ENCODE measurements at places on chromosomes 7 and 10.

GRCh38 chr7:38411404-38411803, 138.0 kb upstream of the TARP start:
- no peak for DNase-seq

DNA sequence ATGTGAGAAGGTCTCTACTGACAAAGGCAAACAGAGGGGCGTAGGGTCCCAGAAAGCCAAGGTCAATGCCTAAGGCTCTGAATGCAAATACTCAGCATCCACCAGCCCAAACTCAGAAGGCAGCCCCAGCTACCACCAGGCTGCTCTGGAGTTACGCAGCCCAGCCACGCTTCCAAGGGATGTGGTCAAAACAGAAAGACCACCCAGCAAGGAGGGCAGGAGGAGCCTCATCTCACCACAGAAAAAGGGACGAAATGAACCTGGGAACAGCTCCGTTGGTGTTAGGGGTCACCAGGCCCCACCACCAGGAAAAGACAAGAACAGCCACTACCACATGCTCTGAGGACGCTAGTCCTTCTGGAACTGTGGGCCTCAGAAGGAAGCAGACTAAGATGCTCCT, 65.1 kb downstream of the CTBP2 start:
- DNase-seq = no peak

- DNase-seq = no peak
These were observed 8.4 kb downstream of the LRRC4 start for GRCh38 chr7:128022631-128023532.

GRCh38 chr7:115634633-115635032, 395.9 kb downstream of the TFEC start:
- DNase-seq = peak; percentile 18

DNA sequence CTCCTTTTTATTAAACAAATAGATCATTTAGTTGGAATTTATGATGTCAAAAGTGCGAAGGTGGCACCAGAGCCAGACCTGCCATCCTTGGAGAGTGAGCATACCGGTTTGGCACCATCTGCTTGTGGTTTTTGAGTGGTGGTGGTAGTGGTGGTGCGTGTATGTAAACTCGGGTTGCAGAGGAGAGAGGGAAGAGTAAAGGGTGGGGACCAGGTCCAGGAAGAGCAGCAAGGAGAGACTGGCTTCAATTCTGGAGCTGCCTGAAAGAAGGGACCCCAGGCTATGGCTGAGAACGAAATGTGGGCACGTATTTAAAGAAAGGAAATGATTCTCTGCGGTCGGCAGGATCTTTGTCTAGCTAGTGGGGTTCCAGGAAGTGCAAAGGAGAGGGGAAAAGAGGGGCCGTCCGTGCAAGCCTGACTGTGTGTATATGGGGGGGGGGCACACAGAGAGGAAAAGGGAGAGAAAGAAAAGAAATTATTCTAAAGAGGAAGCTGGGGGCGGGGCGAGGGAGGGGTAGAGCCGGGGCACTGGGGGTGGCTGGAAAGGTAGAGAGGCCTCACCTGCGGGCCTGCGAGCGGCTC, 448 bp upstream of the GOLGA7B start:
- DNase-seq = peak; percentile 71

- DNase-seq = peak; percentile 9
These were observed 407.0 kb downstream of the HTR7 start for GRCh38 chr10:90450797-90451196.

- peak; percentile 17 for DNase-seq
These were observed 297.6 kb downstream of the LHFPL3 start for GRCh38 chr7:104625956-104626355.

- DNase-seq = no peak
These were observed 52.1 kb downstream of the ADRB1 start for GRCh38 chr10:114095559-114096337.

DNA sequence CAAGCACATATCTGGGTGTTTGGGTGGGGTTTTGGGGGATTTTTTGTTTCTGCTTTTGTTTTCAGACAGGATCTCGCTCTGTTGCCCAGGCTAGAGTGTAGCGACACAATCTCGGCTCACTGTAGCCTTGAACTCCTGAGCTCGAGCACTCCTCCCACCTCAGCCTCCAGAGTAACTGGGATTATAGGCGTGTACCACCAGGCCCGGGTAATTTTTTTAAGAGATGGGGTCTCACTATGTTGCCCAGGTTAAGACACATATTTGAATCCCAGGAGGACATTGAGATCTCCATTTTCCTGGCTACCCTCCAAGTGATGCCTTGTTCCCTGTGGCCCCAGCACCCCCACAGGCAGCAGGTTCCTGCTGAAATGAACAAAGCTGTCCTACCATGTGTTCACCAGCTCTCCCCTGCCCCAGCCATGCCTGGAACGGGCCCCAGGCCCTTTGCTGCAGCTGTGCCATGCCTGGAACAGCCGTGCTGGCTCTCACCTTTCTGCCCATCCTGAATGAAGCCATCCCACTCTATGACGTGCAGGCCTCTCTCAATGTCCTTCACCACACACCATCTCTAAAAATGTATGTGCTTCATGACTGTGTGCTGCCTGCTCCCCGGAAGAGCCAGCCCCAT, 55.0 kb upstream of the DNAAF5 start:
- no peak for DNase-seq

- no peak for DNase-seq
These were observed 47.7 kb downstream of the HHEX start for GRCh38 chr10:92737484-92737883.

DNA sequence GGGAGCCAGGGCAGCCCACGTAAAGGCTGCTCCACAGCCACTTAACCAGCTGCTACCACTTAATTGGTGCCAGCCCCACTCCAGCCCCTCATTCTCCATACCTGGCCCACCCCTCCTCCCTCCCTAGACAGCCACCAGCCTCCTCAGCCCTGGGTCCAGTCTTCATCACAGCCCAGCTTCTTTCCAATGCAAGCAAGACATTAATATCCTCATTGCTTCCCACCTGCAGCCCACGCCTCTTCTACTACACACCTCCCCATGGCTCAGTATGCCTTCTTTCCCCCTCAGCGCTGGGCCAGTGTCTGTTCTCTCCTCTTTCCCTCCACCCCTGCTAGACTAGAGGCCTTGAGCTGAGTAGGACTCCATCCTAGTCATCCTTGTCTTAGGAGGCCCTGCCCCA, 33.5 kb upstream of the UNC5B start:
- no peak for DNase-seq

DNA sequence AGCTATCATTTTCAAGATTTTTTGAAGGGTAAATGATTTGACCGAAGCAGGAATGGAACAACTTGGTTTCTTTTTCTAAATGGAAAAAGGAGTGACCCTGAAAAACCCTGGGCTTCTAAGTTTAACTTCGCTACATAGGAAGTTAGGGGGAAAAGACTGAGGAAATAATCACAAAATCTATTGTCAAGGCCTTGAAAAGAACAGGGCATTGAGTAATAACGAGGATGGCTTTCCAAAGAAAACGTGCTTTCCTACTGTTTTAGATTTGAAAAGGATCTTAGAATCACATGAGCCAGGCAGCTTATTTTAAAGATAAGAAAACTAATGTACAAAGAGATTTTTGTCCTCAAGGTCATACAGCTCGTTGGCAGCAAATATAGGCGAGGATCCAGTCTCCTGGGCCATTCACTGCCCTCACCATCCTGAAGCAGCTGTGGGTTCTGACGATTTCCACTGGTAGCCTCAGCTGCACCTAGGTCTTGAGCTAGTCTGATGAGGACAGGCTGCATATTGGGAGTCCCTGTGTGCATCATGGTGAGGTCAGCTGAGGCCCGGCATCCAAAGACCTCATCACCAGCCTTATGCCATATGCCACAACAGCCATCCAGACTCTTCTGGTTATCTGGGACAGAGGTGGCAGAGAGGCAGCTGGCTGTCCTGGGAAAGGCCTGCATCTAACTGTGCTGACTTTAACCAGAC, 384.7 kb upstream of the NRP1 start:
- DNase-seq = no peak

GRCh38 chr10:60480865-60481563, 91.3 kb upstream of the ANK3 start:
- DNase-seq = no peak

DNA sequence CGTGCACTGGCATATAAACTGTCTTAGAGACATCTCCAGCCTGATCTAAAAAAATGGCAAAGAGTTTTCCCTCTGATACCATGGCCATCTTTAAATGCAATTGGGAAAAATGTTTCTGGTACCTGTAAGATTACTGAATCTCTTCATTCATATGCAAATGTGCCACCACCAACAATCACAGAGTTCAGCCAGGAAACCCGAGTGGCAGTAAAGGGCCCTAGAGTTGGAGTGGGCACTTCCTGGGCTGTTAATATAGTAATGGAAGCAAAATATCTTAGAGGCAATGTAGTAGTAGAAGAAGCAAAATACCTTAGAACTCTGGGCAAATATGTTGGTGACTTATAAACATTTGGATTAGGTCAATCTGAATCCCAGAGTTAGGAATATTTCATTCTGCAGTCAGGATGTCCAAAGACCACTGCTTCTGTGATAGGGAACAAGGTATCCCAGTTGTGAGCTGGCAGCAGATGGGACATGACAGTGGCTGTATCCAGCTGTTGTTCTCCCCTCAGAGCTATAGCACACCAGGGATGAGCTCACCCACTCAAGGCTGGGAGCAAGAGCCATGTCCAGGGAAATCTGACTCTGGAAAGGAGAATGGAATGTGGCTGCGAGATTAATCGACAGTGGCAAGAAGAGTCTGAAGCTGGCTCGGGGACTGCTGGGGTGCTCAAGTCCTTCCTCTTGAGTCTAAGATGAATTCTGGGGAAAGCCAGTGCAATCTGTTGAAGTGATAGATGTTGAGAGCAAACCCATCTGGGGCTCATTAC, 332.1 kb downstream of the PHTF2 start:
- DNase-seq = peak; percentile 41

GRCh38 chr7:45178241-45179225, 20.9 kb downstream of the RAMP3 start:
- DNase-seq = no peak

All from NCI-H1417 (cell line).